ENCODE measurements at places on chromosomes 5 and 9. TPM values are rescaled to one million over a fixed set of nuclear protein-coding genes. Genes with fewer than 3 reads are reported as not detected.

TSSK1B gene
- total RNA-seq = not detected

ZNF79 gene
- total RNA-seq = 6.6 TPM

CATSPER3 gene
- 1.9 TPM for total RNA-seq

CCDC171 gene
- 1.6 TPM for total RNA-seq

ANKRD20A1 gene
- total RNA-seq = not detected

HAND1 gene
- not detected for total RNA-seq

NR2F1 gene
- not detected for total RNA-seq

GABRA1 gene
- not detected for total RNA-seq

- H3K27me3 ChIP-seq = no peaks in the 10 kb centered on the region
- DNase-seq = no peak
- H3K4me3 ChIP-seq = no peak overlapping the region
- H3K36me3 ChIP-seq = no peaks in the 10 kb centered on the region
- peaks cover 51% of the 10 kb centered on the region for H3K4me1 ChIP-seq
- H3K27ac ChIP-seq = no peak overlapping the region
Observed at GRCh38 chr5:151097061-151097460, 16.2 kb upstream of the TNIP1 start.

GRCh38 chr9:97419309-97419867 lies 7.5 kb downstream of the TDRD7 start:
- no peak overlapping the region for H3K4me3 ChIP-seq
- H3K27me3 ChIP-seq = no peaks in the 10 kb centered on the region
- no peaks in the 10 kb centered on the region for H3K36me3 ChIP-seq
- H3K4me1 ChIP-seq = no peaks in the 10 kb centered on the region

DNA sequence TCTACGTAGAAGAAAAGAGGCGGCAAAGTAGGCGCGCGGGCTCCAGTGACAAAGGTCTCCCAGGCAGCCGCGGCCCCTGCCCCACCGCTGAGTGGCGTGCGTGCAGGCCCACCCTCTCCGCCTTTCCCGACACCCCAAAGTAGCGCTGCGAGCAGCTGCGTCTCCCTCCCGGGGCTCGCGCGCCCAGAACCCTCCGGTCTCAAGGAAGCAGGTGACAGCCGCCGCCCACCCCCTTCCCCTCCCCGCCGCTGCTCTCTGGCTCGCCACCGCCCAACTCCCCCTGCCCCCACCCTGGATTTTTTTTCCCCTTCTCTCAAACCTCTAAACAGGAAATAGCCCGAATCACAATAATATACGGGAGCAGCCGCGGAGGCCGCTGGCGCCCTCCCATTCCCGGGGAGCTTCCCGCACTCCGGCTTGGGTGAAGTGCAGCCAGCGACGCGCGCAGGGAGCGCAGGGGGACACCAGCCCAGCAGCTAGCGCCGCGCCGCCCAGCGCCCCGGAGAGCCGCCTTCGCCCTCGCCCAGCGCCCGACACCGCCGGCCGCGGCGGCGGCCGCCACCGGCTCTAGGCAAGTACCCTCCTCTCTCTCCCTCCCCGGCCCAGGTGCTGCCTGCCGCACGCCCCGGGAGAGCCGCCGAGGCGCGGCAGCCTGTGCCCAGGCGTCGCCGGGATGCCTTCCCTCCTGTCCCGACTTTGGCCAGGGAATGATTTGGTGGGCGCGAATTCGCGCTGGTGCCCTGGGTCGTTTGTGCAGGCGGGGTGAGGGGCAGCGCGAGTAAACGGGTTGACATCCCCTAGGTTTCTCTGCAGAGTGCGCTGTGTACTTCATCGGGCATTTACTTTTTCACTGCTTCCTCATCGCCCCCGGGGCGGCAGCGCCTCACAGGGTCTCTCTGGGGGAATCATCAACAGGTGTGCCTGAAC lies 52.7 kb upstream of the TJP2 start:
- no peak for DNase-seq
- no peaks in the 10 kb centered on the region for H3K36me3 ChIP-seq
- peaks cover 10% of the 10 kb centered on the region for H3K4me1 ChIP-seq
- H3K4me3 ChIP-seq = peak overlapping the region; percentile 63
- H3K27ac ChIP-seq = peak overlapping the region; percentile 64

DNA sequence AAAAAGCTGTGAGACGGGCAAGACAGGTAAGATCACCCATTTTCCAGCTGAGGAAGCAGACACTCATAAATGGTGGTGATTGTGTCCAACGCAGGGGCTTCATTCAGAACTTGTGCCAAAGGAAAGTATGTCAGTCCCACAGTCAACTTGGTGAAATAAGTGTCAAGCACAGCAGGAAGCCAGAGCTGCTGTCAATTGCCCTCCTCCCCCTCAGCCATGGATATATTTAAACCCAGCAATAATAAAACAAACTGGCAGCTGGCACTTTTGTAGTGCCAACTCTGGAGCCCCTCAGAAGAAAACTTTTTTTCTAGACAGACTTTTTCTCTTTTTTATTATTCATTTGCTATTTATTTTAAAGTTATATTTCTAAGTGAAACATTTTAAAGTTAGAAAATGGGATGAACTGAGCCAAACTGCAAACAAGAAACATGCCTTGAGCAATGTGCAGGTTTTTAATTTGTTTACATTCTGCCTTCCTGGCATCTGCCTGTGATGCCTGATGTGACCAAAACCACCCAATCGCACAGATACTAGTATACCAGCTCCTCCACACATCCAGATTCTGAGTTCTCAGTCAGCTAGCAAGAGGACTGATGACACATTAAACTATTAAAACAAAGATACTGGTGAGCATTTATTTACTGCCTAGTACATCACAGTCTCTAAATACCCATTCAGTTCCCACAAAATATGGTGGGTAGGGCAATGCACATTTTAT lies 17.0 kb downstream of the DMAC1 start:
- no peaks in the 10 kb centered on the region for H3K27me3 ChIP-seq
- H3K4me1 ChIP-seq = no peaks in the 10 kb centered on the region
- no peak overlapping the region for H3K4me3 ChIP-seq
- no peak overlapping the region for H3K27ac ChIP-seq

GRCh38 chr5:135095052-135095715 lies 61.2 kb upstream of the PITX1 start:
- no peak for DNase-seq
- no peaks in the 10 kb centered on the region for H3K27me3 ChIP-seq
- no peaks in the 10 kb centered on the region for H3K36me3 ChIP-seq
- H3K4me3 ChIP-seq = no peak overlapping the region
- no peaks in the 10 kb centered on the region for H3K4me1 ChIP-seq

- no peak for DNase-seq
- H3K4me3 ChIP-seq = no peak overlapping the region
- H3K36me3 ChIP-seq = no peaks in the 10 kb centered on the region
Observed at GRCh38 chr9:93463638-93464248, 10.4 kb upstream of the FAM120AOS start.

DNA sequence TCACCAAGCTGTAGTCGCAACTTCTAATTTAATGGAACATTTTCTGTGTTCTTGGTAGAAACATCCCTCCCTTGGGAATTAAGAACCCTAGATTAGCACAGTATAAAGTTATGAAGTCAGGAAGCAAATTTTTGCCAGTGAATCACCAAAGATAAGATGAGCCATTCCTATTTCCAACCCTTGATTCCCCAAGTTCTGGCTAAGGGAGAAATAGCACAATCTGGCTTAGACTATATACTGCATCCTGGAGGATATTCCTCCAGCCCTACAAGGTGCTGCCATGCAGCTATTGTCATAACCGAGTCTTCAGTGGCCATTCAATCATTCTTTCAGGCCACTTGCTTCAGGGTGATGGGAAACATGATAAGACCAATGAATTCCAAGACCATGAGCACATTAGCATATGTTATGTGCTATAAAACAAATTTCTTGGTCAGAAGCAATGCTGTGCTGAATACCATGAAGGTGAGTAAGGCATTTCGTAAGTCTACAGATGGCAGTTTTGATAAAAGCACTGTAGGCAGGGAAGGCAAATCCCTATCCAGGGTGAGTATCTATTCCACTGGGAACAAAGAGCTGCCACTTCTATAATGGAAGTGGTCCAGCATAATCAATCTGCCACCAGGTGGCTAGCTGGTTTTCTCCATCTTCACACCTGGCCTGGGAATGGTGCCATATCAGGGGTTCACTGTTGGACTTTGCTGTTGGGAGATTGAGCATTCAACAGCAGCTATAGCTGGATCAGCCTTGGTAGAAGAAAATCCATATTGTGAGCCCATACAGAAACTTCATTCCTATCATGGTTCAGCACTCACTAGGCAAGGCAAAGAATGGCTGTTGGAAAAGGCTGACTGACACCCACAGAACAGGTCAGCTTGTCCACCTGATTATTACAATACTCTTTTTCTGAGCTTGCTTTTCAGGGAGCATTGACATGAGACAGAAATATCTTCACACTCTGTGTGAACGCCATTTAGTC lies 19.6 kb upstream of the ARL15 start:
- no peaks in the 10 kb centered on the region for H3K27me3 ChIP-seq
- H3K4me1 ChIP-seq = no peaks in the 10 kb centered on the region
- H3K4me3 ChIP-seq = no peak overlapping the region
- no peak for DNase-seq
- H3K36me3 ChIP-seq = no peaks in the 10 kb centered on the region

DNA sequence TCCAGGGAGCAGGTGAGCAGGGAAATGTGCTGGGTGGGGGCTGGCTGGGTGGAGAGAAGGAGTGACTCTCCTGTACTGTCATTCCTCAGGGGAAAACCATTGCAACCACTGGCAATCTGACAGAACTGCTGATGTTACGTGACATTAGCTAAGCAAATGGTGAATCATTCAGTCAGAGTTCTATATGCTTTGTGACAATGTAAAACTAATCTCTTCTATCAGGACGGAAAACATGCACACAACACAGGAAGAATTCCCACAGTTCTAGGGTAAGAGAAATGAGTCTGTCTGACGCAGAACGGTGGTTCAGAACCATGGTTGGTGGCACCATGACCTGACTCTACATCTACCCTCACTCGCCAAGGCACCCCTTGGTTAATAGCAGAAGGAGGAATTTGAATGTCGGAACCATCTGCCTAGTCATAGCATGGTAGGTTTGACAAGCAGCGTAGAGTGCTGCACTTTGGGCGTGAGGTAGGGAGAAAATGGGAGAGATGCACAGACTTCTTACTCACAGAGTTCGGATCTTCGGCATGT lies 243.6 kb upstream of the PANK3 start:
- no peak overlapping the region for H3K27ac ChIP-seq
- no peaks in the 10 kb centered on the region for H3K36me3 ChIP-seq
- DNase-seq = peak; percentile 13
- no peaks in the 10 kb centered on the region for H3K27me3 ChIP-seq
- no peaks in the 10 kb centered on the region for H3K4me1 ChIP-seq
- no peak overlapping the region for H3K4me3 ChIP-seq

DNA sequence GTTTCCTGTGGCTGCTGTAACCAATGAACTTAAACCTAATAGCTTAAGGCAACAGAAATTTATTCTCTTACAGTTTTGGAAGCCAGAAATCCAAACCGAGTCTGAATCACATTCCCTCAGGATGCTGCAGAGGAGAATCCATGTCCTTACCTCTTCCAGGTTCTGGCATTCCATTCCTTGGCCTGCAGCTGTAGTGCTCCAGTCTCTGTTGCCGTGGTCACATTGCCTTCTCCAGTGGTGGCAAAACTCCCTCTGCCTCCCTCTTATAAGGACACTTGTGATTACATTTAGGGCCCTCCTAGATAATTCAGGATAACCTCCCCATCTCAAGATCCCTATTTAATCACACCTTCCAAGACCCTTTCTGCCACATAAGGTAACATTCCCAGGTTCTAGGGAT lies 88.7 kb upstream of the SHB start:
- H3K4me1 ChIP-seq = peaks cover 3% of the 10 kb centered on the region
- H3K4me3 ChIP-seq = no peak overlapping the region
- H3K36me3 ChIP-seq = no peaks in the 10 kb centered on the region
- no peak for DNase-seq
- H3K27ac ChIP-seq = no peak overlapping the region

- H3K4me1 ChIP-seq = no peaks in the 10 kb centered on the region
- DNase-seq = no peak
Observed at GRCh38 chr5:53782620-53783019, 222.2 kb downstream of the NDUFS4 start.

- H3K27ac ChIP-seq = no peak overlapping the region
- H3K4me1 ChIP-seq = peaks cover 13% of the 10 kb centered on the region
- no peak for DNase-seq
- H3K4me3 ChIP-seq = no peak overlapping the region
Observed at GRCh38 chr9:106981396-106982287, 118.7 kb downstream of the ZNF462 start.

GRCh38 chr5:56622141-56622540 lies 193.2 kb upstream of the MAP3K1 start:
- DNase-seq = no peak
- no peaks in the 10 kb centered on the region for H3K36me3 ChIP-seq
- H3K27me3 ChIP-seq = no peaks in the 10 kb centered on the region
- no peaks in the 10 kb centered on the region for H3K4me1 ChIP-seq
- H3K4me3 ChIP-seq = no peak overlapping the region
- H3K27ac ChIP-seq = no peak overlapping the region

DNA sequence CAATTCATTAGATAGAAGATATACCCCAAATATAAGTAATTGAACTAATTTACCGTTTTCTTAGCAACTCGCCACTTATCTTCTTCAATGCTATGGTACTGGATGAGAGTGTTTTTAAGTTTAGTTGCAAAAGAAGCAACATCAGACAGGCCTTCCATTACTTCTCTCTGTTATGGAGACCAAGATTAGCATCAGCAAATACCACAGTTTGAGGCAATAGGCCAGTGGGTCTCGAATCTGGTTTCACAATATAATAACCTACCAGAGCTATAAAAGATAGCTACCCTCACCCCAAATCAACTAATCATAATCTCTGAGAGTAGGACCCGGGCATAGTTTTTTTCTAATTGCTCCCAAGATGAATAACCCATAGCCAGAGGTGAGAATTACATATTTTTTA lies 5.1 kb downstream of the STARD4 start:
- no peak overlapping the region for H3K27ac ChIP-seq
- no peaks in the 10 kb centered on the region for H3K4me1 ChIP-seq
- H3K27me3 ChIP-seq = no peaks in the 10 kb centered on the region
- no peaks in the 10 kb centered on the region for H3K36me3 ChIP-seq

DNA sequence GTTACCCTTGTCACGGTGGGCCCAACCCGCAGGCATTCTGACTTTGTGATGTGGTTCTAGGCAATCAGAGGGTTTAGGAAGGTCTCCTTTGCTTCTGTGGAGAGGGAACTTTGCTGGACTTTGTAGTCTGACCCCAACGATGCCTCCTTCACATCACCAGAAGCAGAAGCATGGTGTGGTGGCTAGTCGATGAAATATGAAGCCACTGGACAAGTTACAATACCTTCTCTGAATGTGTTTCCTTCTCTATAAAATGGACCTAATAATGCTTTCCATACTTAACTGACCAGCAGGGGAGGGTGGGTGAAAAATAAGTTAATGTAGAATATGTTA lies 607 bp downstream of the SPEF2 start:
- H3K27ac ChIP-seq = no peak overlapping the region
- H3K4me3 ChIP-seq = peak overlapping the region; percentile 84
- peaks cover 7% of the 10 kb centered on the region for H3K4me1 ChIP-seq
- no peaks in the 10 kb centered on the region for H3K36me3 ChIP-seq
- no peak for DNase-seq
- no peaks in the 10 kb centered on the region for H3K27me3 ChIP-seq

DNA sequence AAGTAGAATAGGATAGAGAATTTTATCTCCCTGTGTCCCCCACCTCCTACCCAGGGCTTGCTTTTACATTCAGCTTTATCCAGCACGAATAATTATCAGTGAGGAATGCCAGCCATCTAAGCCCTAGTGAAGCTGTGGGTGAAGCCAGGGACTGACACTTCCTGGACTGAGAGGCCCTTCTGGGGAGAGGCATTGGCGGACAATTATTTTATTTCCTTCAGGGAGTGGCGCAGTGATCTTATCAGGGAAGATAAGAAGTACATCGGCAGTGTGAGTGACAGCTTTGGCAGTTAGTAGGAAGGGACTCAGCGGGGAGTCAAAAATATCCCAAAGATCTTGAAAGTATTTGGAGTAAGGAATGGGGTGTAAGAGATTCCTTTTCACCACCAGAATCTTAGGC lies 34.9 kb upstream of the RPS23 start:
- H3K4me1 ChIP-seq = no peaks in the 10 kb centered on the region
- no peak overlapping the region for H3K4me3 ChIP-seq
- no peak for DNase-seq
- no peaks in the 10 kb centered on the region for H3K36me3 ChIP-seq
- H3K27me3 ChIP-seq = no peaks in the 10 kb centered on the region

Data from gastrocnemius medialis (tissue), 4 donors.